Breast epithelium (tissue), 4 donors: ENCODE measurements at places on chromosomes 4 and X. TPM values are rescaled to one million over a fixed set of nuclear protein-coding genes. Genes with fewer than 3 reads are reported as not detected.

The LRIT3 gene
- 0.66 TPM for total RNA-seq

The TBCK gene
- 82.3 TPM for total RNA-seq

The MAML3 gene
- total RNA-seq, result 11.1 TPM

DNA sequence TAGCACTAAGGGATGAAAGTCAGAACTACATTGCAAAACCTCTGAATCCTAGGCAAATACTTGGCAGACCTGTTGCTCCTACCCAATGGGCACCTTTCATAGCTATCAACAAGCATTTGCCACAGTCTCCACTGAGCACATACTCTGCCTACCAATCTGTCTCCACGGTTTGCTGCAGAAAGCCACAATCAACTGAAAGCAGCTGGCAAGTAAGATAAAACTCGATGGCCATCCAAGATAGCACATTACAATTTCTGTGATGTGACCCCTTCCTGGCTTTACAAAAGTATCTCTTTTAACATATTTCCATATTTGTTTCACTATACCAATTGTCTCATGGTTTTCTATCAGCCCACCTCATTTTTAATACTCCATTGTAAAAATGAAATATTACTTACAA lies 1060.5 kb upstream of the INTU start:
- H3K4me3 ChIP-seq, result no peak overlapping the region
- H3K27me3 ChIP-seq, result no peaks in the 10 kb centered on the region
- no peak for DNase-seq
- H3K36me3 ChIP-seq, result no peaks in the 10 kb centered on the region

GRCh38 chr4:26127851-26128337 lies 192.9 kb upstream of the RBPJ start:
- no peaks in the 10 kb centered on the region for H3K36me3 ChIP-seq
- H3K4me1 ChIP-seq, result no peaks in the 10 kb centered on the region
- peak; percentile 44 for DNase-seq
- H3K27ac ChIP-seq, result no peak overlapping the region
- no peak overlapping the region for H3K4me3 ChIP-seq
- H3K27me3 ChIP-seq, result no peaks in the 10 kb centered on the region

DNA sequence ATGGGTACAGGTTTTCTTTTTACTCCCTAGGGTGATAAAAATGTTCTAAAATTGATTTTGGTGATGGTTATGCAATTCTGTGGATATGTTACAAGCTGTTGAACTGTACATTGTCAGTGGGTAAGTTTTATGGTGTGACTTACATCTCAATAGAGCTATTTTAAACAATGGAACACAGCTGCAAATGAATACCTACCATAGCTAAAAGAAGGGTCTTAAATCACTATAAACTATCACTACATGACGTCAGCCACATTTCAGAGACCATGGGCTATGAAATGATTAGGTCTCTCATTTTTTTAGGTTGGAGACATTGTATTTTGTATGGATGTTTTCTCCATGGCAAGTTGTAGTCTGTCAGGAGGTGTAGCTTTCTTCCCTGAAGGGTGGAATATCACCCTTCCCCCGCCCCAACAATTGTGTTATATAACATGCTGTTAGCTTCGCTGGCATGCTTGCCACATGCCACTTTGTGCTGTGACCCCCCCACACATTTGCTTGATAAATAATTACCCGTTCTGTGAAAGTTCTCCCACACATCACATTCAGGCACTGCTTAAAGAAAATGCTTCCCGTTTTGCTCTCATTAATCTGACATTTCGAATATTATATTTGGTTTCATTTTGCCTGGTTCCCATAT lies 159.7 kb downstream of the ARHGAP10 start:
- no peak overlapping the region for H3K4me3 ChIP-seq
- H3K27ac ChIP-seq, result no peak overlapping the region
- no peaks in the 10 kb centered on the region for H3K27me3 ChIP-seq
- DNase-seq, result no peak
- H3K4me1 ChIP-seq, result no peaks in the 10 kb centered on the region

- H3K4me1 ChIP-seq, result no peaks in the 10 kb centered on the region
- H3K27ac ChIP-seq, result no peak overlapping the region
- no peak overlapping the region for H3K4me3 ChIP-seq
- DNase-seq, result no peak
- no peaks in the 10 kb centered on the region for H3K27me3 ChIP-seq
Observed at GRCh38 chr4:110518889-110519490, 43.0 kb downstream of the ENPEP start.

DNA sequence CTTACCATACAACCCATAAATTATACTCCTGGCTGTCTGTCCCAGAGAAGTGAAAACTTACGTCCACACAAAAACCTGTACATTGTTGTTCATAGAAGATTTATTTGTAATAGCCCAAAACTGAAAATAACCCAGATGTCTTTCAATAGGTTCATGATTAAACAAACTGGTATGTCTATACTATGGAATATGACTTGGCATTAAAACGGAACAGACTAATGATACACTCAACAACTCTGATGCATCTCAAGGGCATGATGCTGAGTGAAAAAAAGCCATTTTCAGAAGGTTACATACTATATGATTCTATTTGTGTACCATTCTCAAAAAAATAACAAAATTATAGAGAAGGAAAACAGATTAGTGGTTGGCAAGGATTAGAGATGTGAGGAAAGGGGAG lies 11.6 kb upstream of the MND1 start:
- H3K27ac ChIP-seq, result no peak overlapping the region
- no peak for DNase-seq
- H3K27me3 ChIP-seq, result no peaks in the 10 kb centered on the region

- no peaks in the 10 kb centered on the region for H3K27me3 ChIP-seq
- DNase-seq, result no peak
- no peak overlapping the region for H3K4me3 ChIP-seq
- no peak overlapping the region for H3K27ac ChIP-seq
- no peaks in the 10 kb centered on the region for H3K36me3 ChIP-seq
- H3K4me1 ChIP-seq, result no peaks in the 10 kb centered on the region
Observed at GRCh38 chrX:1106478-1107210, 105.8 kb downstream of the CRLF2 start.

GRCh38 chr4:147198411-147199051 lies 252.9 kb upstream of the TTC29 start:
- no peak overlapping the region for H3K4me3 ChIP-seq
- DNase-seq, result no peak
- no peaks in the 10 kb centered on the region for H3K27me3 ChIP-seq

- no peaks in the 10 kb centered on the region for H3K27me3 ChIP-seq
- no peaks in the 10 kb centered on the region for H3K4me1 ChIP-seq
- H3K27ac ChIP-seq, result no peak overlapping the region
Observed at GRCh38 chrX:65999029-65999562, 40.8 kb downstream of the VSIG4 start.

- no peak for DNase-seq
- no peak overlapping the region for H3K27ac ChIP-seq
- H3K36me3 ChIP-seq, result no peaks in the 10 kb centered on the region
Observed at GRCh38 chr4:55610381-55610780, 18.3 kb upstream of the PDCL2 start.

DNA sequence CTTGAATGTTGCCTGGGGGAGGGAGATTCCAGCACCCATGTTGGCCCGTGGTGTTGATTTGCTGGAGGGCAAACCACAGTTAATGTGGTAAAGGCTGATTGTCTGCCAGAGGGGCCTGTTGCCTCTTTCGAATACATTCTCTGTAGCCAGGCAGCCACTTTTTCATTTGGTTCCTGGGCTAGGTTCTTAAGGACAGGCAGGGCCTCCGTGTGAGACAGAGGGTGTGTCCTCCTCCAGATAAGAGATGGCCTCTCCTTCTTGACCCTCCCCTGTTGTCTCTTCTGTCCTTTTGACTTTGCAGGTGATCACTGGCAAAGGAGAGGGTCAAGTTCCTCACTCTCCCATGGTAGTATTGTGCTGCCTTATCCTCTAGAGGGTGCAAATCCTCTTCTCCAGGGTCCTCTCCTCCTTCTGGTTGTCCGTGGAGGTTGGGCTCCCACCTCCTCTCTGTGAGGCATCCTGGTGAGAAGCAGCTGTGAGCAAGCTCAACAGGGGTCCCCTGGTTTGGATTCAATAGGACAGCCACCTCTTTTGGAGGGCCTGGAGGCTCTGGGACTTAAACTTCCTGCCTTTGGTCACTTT lies 44.9 kb downstream of the ZNF182 start:
- no peaks in the 10 kb centered on the region for H3K4me1 ChIP-seq
- no peak overlapping the region for H3K27ac ChIP-seq
- DNase-seq, result no peak
- no peaks in the 10 kb centered on the region for H3K36me3 ChIP-seq
- H3K27me3 ChIP-seq, result no peaks in the 10 kb centered on the region
